ENCODE measurements at places on chromosomes 5 and 9.

GRCh38 chr5:174271316-174271715, 225.8 kb downstream of the NSG2 start:
- DNase-seq = no peak

- no peak for DNase-seq
These were observed 336.1 kb upstream of the ADAMTSL1 start for GRCh38 chr9:18137815-18138214.

DNA sequence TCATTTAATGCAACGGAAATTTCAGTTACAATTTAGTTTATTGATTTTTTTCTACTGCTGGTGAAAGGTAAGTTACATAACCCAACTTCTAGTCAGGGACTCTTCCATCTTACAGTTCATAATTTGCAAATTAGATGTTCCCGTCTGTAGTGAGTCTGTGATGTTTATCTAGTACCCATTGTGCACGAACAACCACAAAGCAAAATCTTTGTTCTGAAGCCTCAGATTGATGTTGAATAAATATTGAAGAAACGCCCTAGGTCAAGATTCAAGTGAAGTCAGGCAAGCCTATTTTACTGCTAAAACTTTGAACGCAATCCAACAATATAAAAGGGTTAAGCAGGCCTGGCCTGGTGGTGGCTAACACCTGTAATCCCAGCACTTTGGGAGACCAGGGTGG, 43.1 kb downstream of the BASP1 start:
- DNase-seq = no peak

GRCh38 chr9:12776513-12777055, 1.8 kb downstream of the LURAP1L start:
- DNase-seq = no peak

DNA sequence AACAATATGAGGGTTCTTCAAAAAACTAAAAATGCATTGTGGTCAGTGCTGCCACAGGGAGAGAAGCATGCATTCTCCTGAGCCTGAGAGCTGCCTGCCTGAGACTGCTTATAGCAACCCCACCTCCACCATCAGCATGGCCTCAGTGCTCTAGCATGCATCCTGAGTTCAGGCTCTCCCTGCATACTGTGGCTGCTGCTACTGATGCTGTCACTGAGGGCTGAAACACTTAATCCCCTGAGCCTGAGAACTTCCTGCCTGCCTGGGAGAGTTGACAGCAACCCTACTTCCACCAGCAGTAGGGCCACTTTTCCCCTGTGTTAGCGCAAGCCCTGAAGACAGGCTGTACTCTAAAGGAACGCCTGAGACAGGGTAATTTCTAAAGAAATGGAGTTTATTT, 206.0 kb downstream of the FBXO4 start:
- no peak for DNase-seq

GRCh38 chr9:75939536-75940111, 49.2 kb downstream of the PCSK5 start:
- no peak for DNase-seq

DNA sequence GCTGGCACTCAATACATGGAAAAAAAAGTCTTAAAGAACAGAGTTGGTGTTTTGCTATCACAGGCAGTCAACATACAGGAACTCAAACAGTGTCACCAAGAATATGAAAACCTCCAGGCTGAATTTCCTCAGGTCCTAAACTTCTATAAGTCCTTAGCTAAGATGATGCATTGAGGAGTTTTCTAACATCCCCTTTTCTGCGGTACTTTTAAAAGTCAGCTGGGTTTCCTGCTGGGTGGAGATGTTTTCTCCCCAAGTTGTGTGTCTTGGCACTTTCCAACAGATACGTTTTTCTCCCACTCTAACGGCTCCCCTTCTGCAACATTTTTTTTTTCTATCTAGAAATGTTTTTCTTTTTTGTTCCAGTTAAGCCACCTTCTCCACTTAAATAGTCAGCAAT, 244.8 kb upstream of the HAPLN1 start:
- no peak for DNase-seq

DNA sequence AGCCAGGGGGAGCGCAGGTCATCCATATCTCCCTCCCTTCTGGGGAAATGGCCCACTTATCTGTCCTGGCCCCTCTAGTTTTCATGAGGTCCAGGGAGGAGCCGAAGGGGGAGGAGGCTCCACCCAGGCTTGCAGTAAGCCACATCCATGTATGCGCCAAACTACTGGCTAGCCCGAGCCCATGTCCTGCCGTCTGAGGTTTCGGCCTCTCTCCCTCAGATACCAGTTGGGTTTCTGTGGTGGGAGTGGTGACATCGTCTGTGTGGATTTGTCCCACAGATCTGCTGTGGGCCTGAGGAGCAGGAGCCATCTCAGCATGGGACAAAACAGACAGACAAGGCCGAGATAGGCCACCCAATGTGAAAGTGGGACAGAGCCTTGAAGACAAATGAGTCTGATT, 78.3 kb upstream of the ORM1 start:
- DNase-seq = no peak

DNA sequence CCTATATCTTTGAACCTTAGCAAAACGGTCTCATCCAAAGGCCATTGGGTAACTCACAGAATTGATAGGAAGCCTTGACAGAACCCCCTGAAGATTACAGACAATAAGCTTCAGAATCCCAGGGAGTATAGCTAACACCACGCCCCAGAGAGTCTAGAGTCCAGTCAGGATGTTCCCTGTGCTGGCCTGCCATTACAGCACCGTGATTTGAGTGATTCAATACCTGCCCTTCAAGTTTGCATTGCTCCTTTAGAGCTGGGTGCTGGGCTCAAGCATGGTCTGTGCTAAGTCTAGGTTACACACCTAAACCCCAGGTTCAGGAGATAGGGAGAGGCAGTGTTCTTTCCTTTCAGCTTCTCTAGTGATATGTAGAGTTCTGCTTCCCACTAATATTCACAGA, 90.5 kb downstream of the RASEF start:
- no peak for DNase-seq

DNA sequence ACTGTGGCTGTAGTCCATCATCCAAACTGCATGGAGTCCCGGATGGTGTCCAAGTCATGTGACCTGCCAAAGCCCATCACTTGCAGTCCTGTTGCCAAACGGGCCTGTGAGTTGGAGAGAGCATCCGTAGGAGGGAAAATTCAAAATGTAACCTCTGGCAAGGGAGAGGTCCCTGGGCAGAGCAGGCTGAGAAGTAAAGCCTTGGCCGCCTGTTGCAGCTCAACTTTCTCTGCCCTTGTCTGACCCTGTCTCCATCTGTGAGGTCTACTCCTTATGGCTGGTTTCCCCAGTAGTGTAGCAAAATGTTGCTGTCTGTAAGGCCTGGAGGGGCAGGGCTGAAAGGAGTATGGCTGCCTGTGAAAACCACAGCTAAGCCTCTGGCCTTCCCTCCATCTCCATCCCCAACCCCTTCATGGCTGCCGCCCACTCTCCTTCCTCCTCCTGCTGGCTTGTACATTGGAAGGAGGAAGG, 163.5 kb downstream of the SEMA6A start:
- DNase-seq = no peak

GRCh38 chr9:129320575-129321285, 142.7 kb upstream of the IER5L start:
- peak; percentile 67 for DNase-seq

- no peak for DNase-seq
These were observed 22.7 kb upstream of the UBLCP1 start for GRCh38 chr5:159240301-159240870.

DNA sequence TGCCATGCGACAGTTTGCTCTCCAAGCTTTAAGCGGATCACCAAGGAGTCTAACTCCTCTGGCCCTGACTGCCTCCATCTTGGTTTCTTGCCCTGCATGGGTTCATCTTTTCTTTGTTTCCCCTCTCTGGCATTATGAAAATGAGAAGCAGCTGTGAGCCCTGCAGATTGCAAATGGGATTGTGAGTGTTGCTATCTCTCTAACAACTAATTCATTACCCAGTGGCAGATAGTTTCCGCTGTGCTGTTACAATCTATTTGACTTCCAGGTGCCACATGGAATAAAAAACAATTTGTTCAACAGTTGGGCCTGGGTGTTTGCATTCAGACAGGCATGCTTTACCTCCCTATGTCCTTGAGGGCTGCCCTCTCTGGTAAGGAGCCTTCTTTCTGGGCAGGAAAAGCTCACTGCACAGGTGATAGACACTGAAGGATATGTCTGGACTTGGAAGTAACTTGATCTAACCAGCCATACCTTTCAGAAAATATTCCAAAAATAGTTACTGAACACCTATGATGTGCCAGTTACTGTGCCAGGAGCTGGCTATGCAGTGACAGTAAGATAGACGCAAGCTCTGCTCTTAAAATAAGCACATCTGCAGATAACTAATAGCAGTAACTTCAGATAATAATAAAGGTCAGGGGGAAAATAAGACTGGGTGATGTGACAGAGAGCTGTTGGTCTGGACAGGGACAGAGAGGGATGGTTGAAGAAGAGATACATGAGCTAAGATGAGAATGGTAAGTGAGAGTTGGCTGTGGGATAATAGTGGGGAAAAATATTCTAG, 40.1 kb downstream of the GRIA1 start:
- no peak for DNase-seq

GRCh38 chr9:21801683-21802417, 586 bp upstream of the MTAP start:
- DNase-seq = peak; percentile 73

DNA sequence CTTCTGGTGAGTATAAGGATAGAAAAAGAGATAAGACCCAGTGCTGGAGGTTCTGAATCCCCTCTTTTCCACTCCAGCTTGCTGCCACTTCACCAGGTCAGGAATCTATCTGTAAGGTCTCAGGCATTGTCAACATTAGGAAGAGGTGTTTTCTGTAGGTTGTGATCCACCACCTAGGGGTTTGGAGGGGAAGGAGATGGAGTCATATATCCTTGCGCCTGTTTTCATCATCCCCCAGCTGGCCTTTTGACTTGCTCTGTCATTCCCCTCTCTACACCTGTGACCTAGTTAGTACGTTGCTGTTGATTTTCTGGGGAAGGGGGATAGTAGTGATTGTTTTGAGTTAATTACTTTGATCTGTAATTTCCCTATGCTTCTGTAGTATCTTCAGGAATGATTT, 20.5 kb downstream of the SPINK5 start:
- DNase-seq = no peak

DNA sequence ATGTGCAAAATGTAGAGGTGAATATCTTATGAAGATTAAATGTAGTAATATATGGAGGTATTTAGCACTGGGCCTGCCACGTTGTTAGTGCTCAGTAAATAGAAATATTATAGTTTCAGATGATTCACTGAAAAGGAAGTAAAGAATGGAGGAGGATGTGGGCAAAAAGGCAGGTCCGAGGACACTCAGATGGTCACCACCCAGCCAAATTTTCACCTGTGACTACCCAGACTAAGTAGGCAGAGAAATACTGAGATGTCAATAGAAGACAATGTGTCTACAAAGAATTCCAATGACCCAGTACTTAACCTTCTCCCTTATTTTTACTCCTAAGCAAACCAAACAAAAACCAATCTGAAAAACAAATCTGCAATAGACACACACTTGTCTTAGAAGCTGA, 70.3 kb upstream of the ATP10B start:
- DNase-seq = no peak

- DNase-seq = no peak
These were observed 161.9 kb downstream of the ALDH1A1 start for GRCh38 chr9:72790989-72791388.

DNA sequence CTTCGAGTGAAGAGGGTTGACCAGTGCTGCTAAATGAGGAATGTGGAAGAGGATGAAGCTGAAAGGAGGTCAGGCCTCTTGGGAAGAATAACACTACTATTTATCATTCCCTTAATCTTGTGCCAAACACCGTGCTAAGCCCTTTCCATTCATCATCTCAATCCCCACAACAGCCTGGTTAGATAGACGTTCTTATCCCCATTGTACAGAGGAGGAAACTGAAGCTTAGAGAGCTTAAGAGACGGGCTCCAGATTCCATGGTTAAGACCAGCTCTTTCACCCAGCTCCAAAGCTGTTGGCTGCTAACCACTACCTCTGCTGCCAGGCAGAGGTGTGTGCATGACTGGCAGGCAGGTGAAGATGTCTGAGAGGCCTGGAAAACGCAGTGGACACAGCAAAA, 868 bp upstream of the EPB41L4B start:
- no peak for DNase-seq

DNA sequence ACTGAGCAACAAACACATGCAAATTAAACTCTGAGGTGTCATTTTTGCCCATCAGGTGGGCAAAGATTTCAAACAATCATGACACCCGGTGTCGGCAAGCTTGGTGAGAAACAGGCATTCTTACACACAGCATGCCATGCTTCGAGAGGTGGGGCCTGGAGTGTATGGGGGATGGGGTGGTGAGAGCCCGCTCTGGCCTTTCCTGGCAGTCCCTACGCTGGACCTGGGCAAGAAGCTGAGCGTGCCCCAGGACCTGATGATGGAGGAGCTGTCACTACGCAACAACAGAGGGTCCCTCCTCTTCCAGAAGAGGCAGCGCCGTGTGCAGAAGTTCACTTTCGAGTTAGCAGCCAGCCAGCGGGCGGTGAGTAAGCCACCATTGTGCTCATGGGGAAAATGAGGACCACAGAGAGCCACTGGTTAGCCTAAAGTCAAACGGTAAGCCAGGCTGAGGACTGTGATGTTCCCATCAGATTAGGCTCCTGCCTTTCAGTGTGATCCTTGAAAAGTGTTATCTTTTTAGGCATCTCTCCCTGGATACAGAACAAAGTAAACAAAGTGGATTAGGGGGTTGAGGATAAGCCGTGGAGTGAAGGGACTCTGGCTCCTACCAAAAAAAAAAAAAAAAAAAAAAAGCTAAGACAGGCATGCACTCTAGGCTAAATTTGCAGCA, 9.4 kb downstream of the MYOZ3 start:
- no peak for DNase-seq

DNA sequence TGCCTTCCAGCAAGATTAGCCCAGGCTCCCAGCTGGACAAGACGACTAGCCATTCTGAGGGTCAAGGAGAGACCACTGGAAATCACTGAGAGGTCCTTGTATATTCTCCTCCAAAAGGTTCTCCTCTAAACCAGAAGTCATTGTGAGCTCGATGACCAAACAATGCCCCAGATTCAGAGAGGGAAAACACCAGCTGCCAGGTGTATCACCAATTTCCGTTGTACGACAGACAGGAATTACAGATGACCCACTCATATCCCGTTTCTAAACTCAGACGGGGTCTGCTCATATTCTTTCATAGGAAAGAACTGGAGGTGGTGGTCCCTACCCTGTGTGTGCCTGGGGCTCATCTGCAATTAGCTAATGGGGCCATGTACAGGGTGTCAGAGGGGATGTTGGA, 14.2 kb downstream of the FAXDC2 start:
- DNase-seq = no peak

GRCh38 chr5:14176888-14177287, 33.7 kb downstream of the TRIO start:
- no peak for DNase-seq

GRCh38 chr5:5278201-5278814, 138.2 kb downstream of the ADAMTS16 start:
- no peak for DNase-seq

GRCh38 chr5:152864991-152865390, 459.9 kb upstream of the NMUR2 start:
- DNase-seq = no peak

- no peak for DNase-seq
These were observed 9.5 kb downstream of the GRHPR start for GRCh38 chr9:37432020-37432419.

DNA sequence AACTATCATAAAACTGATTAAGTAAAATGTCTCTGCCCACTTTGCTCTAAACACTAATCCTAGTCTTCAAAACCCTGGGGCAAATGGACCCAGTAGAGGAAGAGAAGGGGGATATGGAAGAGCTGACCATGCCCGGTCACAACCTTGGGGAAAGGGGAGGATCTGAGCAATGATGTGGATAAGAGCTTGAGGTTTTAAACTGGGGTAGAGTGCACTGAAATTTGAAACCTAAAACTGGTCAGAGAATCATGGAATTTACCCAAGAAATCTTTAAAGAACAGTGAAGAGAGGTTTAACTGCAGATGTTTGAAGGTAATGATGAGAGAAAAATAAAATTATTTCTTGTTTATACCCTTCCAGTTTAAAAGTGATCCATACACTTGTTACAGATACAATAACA, 110.8 kb downstream of the MRPS30 start:
- no peak for DNase-seq
